ENCODE measurements at places on chromosomes 4 and X.
A peak's percentile ranks its signal among the peaks of the same experiment; 100 is the strongest.

DNA sequence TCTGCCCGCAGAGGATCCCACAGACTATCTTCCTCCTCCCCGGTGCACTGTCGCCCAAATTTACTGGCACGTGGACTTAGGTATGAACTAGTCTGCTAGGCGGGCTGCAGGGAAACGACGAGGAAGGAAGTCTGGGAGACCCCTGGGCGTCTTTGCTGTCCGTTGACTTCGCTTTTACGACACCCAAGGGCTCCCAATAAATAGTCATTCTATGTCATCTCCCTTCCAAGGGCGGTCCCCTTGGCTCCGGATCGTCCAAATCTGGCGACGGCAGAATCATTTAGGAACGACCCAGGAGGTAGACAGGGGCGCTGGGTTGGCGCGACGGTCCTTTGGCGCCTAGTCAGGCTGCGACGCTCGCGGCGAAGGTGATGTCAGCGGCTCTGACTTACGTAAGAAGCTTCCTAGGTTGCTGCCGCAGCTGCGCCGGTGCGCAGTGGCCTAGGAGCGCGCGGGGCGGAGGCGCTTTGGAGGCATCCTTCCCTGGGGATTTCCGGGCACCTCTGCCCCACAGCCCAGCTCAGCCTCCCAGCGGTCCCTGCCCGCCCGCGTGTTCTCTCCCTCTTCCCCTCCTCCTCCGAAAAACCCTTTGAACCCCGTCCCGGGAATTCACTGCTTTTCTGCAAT lies 2.2 kb downstream of the NHS start:
- DNase-seq: peak; percentile 59

- DNase-seq: no peak
Observed at GRCh38 chr4:159455675-159456237, 352.9 kb downstream of the RAPGEF2 start.

DNA sequence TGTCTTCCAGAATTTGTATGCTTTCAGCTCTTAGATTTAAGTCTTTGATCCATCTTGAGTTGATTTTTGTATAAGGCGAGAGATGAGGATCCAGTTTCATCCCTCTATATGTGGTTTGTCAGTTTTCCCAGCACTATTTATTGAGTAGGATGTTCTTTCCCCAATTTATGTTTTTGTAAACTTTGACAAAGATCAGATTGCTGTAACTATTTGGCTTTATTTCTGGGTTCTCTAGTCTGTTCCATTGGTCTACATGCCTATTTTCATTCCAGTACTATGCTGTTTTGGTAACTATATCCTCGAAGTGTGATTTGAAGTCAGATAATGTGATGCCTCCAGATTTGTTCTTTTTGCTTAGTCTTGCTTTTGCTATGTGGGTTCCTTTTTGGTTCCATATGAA lies 60.7 kb downstream of the IL15 start:
- no peak for DNase-seq

DNA sequence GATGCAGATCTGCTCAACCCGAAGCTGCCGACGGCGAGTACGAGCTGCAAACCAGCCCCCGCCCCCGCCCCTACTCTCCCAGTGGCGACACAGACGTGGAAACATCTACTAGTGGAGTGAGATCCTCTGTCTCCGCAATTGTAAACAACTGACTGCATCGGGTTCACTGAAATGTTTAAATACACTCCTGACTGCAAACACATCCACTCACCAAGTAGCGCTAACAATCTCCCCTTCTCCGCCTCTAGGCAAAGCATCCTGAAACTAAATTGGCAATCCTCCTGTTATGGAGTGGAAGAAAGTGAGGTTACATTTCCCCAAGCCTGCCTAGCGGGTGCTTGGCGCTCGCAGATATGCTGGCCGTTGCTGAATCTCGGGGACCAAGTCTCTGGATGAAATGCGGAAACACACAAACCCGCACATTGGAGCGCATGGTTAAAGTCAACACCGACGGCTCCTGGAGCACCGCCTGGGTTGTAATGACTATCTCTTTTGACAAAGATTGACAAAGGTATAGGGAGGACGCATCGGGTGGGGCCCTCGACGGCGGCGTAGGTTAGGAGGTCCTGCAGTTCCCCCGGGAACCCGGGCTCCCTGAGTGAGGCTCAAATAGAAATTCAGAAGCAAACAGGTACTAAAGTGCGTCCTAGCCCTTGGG lies 117.0 kb upstream of the TEX13C start:
- peak; percentile 1 for DNase-seq

- peak; percentile 59 for DNase-seq
Observed at GRCh38 chr4:121370729-121371325, 10.0 kb downstream of the QRFPR start.

DNA sequence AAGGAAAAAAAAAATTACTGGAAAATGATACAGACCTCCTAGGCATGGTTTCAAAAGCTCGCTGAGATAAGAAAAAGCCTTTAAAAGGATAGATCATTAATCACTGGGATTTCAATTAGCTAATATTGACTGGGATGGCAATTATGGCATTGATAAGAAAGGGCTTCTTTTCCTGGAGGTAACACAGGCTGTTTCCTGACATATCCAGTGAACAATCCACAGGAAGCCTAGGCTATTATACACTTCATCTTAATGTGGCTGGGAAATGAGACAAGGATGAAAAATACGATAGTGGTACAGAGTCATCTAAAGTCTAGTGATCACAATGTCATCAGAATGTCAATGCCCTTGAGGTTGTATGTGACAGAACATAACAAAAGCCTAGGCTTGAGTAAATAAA lies 1579.3 kb downstream of the C4orf33 start:
- DNase-seq: no peak

DNA sequence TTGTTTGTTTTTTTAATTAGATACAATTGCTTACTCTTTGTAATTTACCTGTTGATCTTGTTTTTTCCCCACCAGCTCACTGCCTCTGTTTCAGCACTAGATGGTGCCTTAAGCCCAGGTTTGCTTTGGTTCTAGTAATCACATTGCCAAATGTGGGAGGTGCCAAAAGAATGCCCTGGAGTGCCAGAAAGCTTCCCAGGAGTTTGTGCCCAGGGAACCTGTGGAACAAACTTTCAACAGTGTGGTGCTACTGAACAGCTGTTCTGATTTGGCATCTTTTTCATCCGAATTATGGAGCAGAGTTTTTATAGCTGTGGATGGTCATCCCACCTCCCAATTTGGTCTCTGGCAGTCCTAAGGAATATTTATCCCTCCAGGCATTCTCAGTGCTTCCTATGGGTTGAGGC lies 1000.7 kb downstream of the STIM2 start:
- no peak for DNase-seq

Data from activated CD4-positive, alpha-beta T cell treated with anti-CD3 and anti-CD28 coated beads for 48 hours (primary cell).